Psoas muscle (tissue), 8 donors: ENCODE measurements at places on chromosomes 13 and 19. TPM values are rescaled to one million over a fixed set of nuclear protein-coding genes. Genes with fewer than 3 reads are reported as not detected.
A peak's percentile ranks its signal among the peaks of the same experiment; 100 is the strongest.

DNA sequence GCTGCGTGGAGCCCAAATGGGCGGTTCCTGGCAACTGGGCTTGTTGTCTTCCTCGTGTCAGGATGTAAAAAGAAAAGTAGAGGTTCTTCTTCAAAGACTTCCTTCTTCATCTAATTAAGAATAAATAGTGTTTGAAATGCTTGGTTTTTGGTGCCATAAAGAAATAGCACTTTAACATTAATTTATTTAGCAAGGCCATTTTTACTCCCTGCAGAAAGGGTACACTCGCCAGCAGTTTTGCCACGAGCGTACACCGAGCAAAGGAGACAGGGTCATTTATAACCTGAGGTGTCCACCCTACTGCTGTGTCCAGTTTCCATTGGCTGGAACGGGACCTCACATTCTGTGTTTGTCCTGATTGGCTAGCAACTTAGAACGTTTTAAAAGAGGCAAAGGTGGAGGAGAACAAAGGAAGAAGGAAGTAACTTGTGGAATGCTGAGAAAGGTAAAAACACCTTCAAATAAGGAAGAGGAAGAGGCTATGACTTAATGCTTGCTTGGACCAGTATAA, 21.8 kb upstream of the OR10H1 start:
- no peak for DNase-seq

DNA sequence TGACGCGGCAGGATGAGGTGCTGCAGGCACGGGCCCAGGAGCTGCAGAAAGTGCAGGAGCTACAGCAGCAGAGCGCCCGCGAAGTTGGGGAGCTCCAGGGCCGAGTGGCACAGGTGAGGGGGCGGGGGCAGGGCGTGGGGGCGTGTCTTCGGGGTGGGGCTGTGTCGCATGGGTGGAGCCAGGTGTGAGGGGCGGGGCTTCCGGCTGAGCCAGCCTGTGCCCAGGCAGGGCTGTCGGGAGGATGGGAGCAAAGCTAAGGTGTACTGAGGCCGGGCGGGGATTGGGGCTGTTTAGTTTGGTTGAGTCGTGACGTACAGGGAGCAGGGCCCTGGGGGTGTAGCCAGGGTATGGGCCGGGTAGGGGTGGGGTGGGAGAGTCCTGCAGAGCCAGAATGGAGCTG, 62.3 kb downstream of the KCNC3 start:
- DNase-seq, result no peak

DNA sequence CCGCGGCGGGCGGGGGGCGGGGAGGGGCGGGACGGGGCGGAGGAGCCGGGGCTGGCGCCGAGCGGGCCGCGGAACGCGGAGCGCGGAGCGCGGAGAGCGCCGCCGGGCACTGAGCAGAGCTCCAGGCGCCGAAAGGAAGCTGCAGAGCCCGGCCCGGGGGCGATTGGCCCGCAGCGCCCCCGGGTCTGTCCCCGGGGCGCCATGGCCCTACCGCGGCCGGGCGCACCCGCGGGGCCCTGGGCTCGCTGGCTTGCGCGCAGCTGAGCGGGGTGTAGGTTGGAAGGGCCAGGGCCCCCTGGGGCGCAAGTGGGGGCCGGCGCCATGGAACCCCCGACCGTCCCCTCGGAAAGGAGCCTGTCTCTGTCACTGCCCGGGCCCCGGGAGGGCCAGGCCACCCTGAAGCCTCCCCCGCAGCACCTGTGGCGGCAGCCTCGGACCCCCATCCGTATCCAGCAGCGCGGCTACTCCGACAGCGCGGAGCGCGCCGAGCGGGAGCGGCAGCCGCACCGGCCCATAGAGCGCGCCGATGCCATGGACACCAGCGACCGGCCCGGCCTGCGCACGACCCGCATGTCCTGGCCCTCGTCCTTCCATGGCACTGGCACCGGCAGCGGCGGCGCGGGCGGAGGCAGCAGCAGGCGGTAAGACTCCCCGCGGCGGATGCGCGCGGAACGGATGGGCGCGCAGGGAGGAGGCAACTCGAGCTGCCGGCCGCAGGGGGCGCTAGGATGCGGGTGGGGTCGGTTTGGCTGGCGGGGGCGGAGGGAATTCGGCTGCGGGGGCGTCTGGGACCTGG, at the start of gene PDE4A:
TSS of gene PDE4A (plus strand) at position 95 of the 796 bp plus-strand sequence. CDS start at position 322, 227 bp downstream.
- peak; percentile 60 for DNase-seq

DNA sequence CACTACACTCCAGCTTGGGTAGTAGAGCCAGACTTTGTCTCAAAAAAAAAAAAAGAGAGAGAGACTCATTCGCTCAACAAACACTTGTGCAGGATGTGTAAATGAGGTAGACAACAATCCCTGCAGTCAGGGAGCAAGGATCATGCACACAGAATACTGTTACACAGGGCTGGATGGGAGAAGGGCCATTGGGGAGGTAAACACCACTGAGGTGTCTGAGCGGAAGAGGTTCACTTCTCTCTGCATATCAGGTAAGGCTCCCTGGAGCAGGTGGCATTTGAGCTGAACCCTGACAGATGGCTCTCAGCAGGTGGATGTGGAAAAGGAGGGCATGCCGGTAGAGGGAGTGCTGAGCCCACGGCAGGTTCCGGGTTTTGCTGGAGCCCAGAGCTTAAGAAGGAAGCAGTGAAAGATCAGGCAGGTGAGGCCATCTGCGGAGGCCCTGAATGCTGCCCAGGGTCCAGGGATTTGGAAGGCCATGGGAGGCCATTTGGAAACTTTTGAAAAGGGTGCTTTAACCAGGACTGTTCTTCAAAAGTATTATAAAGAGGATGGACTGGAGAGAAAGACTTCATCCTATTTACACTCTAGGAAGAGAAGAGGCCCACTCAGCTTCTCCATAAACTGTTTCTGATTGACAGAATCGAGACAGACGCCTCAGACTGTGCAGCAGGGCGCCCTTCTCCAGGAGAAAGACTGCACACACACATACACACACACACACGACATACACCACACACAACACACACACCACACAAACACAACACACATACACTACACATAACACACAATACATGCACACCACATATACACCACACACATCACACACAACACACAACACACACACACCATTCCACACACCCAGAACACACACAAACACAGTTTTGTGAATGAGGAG, 199.4 kb downstream of the USP12 start:
- no peak for DNase-seq

DNA sequence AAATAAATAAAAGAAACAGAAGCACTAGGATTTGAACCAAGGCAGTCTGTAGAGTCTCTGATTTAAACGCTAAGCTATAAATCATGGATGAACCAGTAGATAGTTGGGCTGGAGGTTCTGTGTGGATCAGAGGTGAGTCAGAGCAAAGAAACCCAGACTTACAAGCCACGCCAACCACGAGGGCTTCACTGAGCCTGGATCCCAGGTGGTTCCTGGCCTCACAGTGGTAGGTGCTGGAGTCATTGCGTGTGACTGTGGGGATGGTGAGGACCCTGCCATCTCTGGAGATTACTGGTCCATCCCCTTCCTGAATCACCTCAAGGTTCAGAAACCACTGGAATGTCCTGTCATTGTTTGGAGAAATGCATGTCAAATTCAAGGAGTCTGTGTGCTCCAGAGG, 19.3 kb upstream of the CEACAM20 start:
- no peak for DNase-seq

DNA sequence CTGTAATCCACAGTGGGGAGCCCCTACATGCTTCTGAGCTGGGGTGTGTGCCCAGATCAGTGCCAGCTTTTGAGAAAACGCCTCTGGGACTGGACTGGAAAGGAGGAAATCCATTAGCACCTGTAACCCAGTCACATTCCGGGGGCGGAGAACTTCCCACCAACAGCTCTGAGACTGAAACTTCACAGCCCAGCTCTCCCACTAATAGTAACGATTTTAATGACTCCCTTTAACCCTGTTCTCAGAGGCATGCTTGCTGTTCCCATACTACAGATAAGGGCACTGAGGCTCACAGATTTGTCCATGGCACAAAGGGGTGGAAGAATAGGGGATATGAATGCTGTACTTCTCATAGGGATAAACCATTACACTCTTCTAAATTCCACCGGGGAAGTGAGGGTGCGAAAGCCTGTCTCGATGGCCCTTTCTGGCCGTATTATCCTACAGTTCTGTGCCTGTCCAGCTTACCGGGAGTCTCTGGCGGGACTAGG, 851 bp downstream of the FBXO46 start:
- DNase-seq, result no peak

- DNase-seq, result no peak
Measured at GRCh38 chr19:41932259-41932719, 4.0 kb upstream of the ERFL start.

- no peak for DNase-seq
Measured at GRCh38 chr13:68708336-68708908, 1399.2 kb upstream of the ATXN8OS start.

- peak; percentile 90 for DNase-seq
Measured at GRCh38 chr19:7159105-7159933, 89.8 kb downstream of the ZNF557 start.

- peak; percentile 30 for DNase-seq
Measured at GRCh38 chr13:97262058-97262457, 39.9 kb downstream of the MBNL2 start.

GRCh38 chr13:32752997-32753606, 166.8 kb downstream of the PDS5B start:
- no peak for DNase-seq

GRCh38 chr19:11576227-11576626, 1.2 kb downstream of the ACP5 start:
- no peak for DNase-seq

DNA sequence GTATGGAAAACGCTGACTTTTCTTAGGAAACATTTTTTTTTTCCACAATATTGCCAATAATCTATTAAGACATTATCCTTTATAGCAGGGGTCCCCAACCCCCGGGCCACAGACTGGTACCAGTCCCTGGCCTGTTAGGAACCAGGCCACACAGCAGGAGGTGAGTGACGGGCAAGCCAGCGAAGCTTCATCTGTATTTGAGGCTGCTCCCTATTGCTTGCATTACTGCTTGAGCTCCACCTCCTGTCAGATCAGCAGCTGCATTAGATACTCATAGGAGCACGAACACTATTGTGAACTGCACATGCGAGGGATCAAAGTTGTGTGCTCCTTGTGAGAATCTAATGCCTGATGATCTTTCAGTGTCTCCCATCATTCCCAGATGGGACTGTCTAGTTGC, 793.7 kb downstream of the SLITRK5 start:
- no peak for DNase-seq

DNA sequence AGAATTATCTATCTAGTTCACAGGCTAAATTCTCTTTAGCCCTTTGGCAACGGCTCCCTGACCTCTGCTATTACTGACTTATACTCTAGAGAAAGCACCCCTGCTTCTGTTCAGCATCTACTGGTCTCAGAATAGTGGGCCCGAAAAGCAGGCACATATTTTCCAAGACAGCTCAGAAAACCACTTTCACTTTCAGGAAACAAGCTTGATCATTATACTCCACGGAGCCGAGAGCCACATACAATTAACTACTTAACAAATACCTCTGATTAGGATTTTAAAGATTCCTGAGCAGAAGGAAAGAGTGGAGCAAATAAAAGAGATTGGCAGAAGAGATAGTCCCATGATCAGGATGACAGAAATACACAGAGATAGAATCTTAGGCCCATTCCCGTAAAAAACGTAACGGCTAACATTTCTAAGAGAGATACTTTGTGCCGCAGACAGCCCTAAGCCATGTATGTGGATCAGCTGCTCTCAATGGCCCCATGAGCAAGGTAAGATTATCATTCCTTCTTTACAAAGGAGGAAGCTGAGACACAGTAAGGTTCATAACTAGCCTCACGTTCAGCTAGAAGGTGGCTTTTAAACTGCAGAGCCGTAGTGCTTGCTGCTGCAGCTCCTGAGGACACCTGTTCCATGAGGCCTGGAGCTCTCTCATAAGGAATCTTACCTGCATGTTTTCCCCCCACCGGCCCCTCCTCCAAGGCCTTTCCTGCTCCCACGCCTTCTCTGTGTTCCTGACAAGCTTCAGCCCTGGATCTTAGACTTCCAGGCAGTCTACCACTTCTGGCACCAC, 227.2 kb downstream of the FOXO1 start:
- DNase-seq, result no peak

- DNase-seq, result no peak
Measured at GRCh38 chr13:20165417-20166257, 4.8 kb upstream of the GJA3 start.

DNA sequence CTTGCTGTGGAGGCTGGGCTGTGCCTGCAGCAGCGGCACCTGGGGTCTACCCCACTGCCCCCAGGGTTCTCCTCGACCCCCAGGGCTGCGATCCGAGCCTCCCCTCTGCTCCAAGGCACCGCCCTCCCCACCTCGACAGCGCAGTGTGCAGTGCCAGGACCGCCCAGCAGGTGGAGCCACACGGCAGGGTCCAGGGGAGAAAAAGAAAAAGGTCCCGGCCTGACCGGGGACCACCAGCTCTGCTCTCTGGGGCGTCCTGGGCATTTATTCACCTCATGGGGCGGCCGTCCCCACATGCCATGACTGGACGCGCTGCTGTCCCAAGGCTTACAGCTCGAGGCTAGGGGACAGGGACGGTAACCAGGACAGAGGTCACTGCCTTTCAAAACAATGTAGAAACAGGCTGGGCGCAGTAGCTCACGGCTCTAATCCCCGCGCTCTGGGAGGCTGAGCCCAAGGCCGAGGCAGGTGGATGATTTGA, 10.6 kb downstream of the REXO1 start:
- DNase-seq, result no peak

GRCh38 chr13:44317752-44318151, 55.9 kb upstream of the SERP2 start:
- DNase-seq, result no peak

GRCh38 chr19:49514151-49514550, 1.7 kb downstream of the FCGRT start:
- no peak for DNase-seq

- DNase-seq, result no peak
Measured at GRCh38 chr19:12997179-12997966, 2.1 kb downstream of the NFIX start.

- peak; percentile 33 for DNase-seq
Measured at GRCh38 chr19:16668176-16668575, 7.2 kb downstream of the TMEM38A start.

DNA sequence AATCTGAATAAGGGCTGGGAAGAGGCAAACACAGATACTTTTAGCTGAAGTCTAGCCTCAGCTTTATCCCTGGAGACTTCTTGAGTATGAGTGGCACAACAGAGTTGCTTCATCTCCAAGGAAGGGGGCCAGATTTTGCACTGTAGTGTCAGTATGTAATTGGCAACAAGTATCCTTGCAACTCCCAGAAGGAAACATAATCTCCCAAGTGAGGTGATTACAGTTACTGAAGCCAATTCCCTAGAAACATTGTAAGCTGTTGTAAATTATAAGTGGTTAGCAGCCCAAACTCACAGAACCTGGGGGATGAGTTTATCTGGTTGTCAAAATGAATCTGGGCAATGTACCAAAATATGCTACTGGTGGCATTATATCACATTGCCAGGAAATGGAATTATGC, 2065.7 kb upstream of the PCDH20 start:
- DNase-seq, result no peak

The CACNG6 gene
- total RNA-seq, result 30.4 TPM

The KLK14 gene
- total RNA-seq, result not detected

The ARHGAP45 gene
- total RNA-seq, result 3.0 TPM

The CGB7 gene
- total RNA-seq, result 0.46 TPM

The STOML3 gene
- total RNA-seq, result not detected

The ATP4B gene
- total RNA-seq, result not detected

The LGALS14 gene
- not detected for total RNA-seq
